ENCODE measurements at places on chromosomes 5 and 9.

DNA sequence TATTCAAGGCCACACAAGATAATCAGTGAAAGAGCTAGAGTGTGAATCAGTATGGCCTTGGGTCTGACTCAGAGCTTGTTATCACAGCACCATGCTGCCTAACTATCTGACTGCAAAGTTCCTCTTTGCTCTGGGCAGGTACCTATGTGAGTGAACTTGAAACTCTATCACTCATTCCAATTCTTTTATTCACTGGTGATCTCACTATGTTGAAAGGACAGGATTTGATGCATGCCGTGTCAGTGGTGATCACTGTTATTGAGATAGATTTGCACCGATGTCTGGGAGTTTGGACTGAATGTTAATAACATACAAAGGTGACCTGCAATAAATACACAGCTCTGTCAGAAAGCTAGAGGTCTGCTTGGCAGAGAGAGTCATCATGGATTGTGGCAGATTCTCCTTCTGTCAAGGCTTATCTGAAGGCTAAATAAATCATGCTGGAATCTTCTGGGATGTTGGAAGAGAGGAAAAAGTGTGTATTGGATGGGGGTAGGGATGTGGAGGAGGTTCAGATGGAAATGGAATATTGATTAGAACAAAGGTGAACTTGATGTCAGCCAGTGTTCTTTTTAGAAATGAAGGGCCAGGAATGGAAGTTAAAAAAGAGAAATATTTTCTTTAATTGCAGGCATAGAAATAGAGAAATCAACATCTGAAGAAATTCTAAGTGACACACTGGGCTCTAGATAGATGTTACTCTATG is 91.8 kb upstream of the TNC start:
- DNase-seq, result no peak

DNA sequence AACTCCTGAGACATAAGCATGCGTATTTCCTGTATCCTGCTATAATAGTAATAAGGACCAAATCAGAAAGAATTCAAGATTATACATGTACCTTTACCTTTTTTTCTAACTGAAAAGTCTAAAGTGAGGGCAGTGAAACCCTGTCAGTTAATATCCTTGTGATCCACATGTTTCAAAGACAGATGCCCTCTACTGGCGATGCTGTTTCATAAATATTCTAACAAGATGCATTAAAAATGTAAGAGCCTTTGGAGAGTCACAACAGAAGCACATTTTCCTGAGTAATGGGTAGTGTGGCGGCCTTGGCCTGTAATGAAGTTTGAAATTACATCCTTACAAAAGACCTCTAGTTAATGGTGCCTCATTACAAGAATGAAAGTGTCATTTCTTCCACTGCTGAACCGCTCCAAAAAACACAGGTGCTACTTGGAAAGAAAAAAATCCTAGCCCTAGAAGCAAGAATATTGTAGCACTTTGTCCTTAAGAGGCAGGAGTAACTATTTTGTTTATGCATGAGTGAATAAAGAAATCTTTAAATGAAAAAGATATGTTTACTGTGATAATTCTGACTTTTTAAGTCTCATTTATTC is 232.6 kb downstream of the EPB41L4A start:
- DNase-seq, result no peak

DNA sequence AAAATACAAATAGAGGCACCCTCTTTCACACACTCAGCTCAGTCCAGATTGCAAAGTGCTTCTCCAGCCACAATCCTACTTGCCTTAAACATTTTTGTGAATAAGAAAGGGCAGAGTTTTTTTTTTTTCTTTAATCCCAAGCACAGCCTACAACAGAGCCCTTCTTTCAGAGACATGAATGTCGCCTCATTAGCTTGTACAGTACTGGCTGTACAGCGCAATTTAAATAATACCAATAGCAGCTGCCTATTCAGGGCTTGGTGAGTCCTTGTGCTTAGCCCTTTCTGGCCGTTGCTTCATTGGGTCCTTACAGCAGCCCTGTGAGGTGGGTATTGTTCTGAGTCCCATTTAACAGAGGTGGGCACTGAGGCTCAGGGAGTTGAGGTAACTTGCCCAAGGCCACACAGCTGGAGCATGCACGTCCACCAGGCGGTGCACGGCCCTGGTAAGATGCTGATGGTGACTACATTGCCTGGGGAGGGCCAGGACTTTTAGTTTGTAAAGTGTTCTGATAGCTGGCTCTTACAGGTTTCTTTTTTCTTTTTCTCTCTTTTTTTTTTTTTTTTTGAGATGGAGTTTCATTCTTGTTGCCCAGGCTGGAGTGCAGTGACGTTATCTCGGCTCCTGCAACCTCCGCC is 23.1 kb downstream of the NDST1 start:
- no peak for DNase-seq

GRCh38 chr5:65326922-65327321 is 154.8 kb downstream of the ADAMTS6 start:
- no peak for DNase-seq

GRCh38 chr5:132027027-132027426 is 15.6 kb upstream of the ACSL6 start:
- DNase-seq, result no peak

DNA sequence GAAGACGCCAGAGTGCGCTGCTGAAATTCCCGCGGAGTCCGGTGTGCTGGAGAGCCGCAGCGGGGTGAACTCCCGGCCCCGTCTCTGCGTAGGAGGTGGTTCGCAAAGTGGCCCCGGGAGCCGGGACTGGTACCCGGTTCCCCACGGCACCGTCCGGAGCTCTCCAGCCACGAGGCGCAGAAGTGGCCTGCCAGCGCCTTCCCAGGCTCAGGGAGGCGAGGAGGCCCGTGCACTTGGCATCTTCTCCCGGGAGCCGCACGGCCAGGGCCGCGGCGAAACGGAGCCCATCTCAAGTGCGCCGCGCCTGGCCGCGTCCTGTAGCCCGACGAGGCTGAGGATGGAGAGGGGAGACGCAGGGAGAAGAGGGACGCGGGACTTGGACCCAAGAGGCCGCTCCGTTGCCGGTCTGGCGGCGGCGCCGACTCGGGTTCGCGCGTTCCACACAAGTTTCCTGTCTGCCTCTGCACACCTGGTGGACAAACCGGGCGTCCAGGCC is 1.1 kb upstream of the IRX1 start:
- no peak for DNase-seq

GRCh38 chr5:1437226-1437829 is 7.9 kb downstream of the SLC6A3 start:
- DNase-seq, result peak; percentile 22

DNA sequence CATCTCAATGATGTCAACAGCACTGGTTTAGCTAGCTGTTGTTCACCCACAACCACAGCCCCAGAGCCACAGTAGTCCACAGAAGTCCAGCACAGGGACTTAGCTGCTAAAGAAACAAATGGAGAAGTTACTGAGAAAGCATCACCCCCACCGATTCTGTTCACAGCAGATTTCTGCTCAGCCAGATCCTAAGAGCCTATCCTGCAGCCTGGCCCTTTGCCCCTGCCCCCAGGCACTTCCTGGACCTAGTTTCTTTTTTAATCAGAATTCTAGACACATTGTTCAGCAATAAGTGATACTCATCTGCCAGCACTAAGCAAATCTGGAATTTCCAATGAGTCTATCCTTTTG is 7.4 kb downstream of the B4GALT1 start:
- DNase-seq, result no peak

DNA sequence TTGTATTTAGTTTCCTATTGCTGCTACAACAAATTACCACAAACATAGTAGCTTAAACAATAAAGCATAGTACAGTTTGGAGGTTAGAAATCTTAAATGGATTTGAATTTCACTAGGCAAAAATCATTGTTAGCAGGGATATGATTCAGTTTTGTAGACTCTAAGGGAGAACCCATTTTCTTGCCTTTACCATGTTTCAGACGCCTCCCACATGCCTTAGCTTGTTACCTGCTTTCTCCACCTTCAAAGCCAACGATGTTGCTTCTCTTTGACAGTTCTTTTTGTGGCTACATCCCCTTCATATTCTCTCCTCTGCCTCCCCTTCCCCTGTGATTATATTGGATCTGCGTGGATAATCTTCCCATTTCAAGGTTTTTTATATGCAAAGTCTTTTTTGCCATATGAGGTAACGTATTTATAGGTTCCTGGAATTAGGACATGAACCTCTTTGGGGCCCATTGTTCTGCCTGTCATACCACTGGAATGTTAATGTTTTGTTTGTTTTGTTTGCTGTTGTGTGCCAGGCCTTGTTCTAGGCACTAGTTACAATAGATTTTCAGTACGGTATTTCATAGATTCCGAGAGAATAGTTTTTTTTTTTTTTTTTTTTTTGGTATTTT is 54.1 kb downstream of the UHRF2 start:
- DNase-seq, result no peak

DNA sequence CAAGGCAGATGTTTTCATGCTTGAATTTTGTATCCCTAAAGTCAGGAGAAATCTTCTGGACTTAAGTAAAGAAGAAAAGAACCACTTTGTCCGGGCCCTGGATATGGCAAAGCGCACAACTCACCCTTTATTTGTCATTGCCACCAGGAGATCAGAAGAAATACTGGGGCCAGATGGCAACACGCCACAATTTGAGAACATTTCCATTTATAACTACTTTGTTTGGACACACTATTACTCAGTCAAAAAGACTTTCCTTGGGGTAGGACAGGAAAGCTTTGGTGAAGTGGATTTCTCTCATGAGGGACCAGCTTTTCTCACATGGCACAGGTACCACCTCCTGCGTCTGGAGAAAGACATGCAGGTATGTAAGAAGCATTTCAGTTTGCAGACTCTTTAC is 2.3 kb downstream of the TYRP1 start:
- DNase-seq, result no peak

- DNase-seq, result no peak
These were observed 91.3 kb upstream of the RASEF start for GRCh38 chr9:83154087-83154736.

DNA sequence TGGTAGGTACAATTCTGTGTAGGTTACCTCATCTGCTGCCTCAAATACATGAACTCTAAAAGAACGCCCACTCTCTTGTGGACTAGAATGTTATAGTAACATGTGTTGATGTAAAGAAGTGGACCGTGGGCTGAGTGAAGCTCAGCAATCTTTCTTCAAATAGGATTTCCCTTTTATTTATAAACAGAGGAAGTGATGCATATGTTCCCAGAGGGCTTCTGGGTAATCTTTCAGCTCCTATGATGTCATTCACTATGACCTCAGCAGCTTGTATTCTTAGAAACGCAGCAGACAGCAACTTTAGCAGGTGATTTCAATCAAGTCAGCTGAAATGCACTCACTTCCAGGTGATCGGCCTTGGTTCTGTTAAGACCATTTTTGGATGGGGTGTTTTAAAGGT is 14.4 kb downstream of the F2RL2 start:
- DNase-seq, result no peak

DNA sequence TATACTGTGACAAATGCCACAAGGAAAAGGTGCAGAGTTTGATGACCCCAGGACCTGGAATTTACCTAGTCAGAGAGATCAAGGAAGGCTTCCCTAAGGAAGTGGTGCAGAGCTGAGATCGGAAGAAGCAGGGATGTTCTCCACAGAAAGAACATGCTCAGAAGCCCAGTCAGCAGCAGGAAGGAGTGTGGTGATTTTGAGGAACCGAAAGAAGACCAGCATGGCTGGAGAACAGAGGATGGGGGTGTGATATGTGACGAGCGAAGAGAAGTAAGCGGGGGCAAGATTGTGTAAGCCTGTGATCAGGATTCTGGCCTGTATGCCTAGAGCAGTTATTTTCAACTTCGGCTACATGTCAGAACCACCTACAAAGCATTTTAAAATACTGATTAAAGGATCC is 18.7 kb upstream of the PIK3R1 start:
- no peak for DNase-seq

GRCh38 chr5:146026307-146027010 is 78.9 kb downstream of the PLAC8L1 start:
- no peak for DNase-seq

Measured in DMS79 treated with DMSO at 0.1 percent for 48 hours (cell line).